ENCODE measurements at places on chromosomes 2 and 18.

DNA sequence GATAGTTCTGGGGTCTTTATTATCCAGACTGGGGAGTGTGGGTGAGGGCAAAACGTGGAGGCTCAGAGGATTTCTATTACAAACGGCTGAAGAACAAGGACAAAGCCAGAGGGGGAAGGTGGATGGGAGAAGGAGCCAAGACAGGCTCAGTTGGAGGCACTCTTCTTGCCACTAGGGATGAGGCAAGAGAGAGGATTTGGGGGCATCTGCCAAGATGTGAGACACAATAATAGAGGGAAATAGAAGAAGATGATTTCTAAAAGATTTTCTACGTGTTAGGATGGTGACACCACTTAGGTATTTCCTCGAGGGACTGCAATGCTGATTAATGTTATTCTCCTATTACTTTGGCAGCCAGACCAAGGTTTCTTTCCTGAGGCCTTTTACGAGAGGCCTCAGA is 71.8 kb downstream of the APOB start:
- DNase-seq: no peak

DNA sequence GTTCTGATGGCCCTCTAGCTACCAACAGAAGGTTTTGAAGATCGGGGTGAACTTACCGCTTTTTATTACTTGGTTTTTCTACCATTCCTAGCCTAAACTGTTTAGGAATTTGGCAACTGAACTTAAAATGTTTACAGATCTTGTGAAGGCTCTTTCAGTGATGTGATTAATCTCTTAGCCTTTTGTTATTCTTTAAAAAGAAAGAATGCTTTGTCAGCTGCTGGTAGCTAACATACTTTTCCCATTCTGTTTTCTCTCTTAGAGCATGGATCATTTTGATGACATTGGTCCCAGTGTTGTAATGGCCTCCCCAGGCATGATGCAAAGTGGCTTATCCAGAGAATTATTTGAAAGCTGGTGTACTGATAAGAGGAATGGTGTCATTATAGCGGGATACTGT is 18.1 kb downstream of the CPSF3 start:
- DNase-seq: no peak

- no peak for DNase-seq
Measured at GRCh38 chr2:1632002-1632348, 112.3 kb downstream of the PXDN start.

GRCh38 chr2:171134624-171135230 is 26.0 kb downstream of the TLK1 start:
- no peak for DNase-seq

GRCh38 chr2:120331903-120332302 is 14.0 kb upstream of the INHBB start:
- no peak for DNase-seq

DNA sequence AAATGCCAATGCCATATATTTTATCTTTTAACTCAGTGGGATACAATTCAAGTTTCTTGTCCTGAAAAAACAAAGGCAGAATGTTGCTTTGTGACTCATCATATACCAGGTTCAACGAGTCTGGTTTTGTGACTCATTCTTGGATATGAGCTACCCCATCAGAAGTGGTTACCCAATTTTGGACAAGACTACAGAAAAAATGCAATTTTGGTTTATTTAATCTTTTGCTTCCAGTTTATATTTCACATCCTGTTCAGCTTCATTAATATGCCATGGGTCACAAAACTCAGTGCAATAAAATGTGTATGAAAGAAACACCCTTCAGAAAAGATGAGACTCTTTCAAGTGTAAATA is 25.0 kb downstream of the FN1 start:
- DNase-seq: no peak

DNA sequence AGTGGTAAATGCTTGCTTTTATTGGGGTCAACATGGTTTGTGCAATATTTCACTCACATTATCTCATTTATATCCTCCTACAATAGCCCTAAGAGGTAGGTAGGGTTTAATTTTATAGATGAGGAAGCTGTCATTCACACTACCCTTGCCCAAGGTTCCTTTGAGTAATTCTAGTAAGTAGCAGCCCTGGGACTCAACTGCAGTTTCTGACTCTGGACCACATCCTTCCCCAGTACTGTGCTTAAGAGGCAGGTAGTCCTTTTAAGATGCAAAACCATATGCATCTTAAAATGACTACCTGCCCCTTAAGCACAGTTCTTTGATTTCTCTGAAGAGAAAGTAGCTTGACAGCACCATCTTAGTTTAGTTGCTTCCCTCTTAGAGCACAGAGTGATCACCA is 15.7 kb upstream of the NT5C1B start:
- DNase-seq: no peak

GRCh38 chr2:144472046-144472412 is 47.9 kb downstream of the ZEB2 start:
- no peak for DNase-seq

DNA sequence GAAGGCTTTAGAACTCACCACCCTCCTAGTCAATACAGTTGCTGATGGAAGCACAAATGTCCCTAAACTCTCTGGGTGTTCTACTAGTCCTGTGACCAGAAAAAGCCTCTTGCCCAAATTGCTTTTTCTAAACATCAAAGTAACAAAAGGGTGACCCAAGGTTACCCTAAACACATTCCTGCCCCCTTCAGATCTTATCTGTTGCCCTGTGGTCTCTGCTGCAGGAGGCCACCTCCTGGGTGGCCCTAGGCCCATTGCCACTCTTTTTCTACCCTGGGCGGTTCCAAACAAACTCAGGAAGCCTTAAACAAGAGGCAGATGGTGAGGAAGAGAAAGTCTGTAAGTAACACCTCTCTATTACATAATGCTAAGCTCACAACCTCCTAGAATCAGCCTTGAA is 3.3 kb downstream of the RNF152 start:
- DNase-seq: no peak

DNA sequence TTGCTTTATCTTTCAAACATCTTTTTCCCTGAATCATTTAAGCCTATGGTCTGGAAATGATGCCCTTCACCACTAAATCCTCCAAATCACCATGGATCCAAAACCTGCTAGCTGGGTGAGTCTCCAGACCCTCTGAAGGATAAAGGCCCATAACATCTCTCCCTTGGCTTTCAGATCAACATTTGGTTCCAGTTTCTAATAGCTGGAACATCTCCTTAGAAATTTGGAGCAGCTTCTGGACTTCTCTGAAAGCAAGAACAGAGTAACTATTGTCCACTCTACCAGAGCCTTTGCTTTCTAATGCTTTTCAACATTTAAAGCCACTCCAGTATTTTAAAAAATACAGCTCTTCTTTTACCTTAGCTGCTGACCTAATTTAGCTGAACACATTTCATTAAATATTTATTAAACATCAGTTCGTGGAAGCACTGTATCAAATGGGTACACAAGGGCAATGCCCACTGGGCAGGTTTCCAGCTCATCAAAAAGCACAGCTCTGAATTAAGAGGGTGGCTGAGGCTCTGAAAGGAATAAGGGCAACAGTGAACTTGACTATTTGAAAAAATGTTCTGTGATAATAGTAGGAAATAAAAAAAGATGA is 75.3 kb downstream of the GALNT3 start:
- DNase-seq: no peak

DNA sequence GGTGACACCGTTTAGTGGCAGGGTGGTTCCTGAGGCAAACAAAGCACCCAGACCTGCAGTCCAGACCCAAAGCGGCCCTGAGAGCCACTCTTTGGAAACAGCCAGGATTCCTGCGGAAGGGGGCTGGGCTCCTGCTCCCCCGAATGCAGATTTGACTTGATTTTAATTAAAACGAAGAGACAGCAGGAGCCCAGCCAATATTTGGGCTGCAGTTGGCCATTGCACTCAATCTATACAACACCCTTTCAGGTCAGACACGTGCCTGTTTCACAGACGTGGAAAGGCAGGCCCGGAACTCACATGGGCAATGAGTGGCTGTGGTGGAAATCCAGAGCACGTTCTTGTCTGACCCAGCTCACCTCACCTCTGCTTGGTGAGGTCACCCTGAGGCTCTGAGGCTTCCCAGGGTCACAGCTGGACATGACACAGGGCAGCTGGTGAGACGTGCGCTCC is 122.4 kb downstream of the NDUFA10 start:
- no peak for DNase-seq
